ENCODE measurements at places on chromosomes 16 and 17.

GRCh38 chr16:54568906-54569807 lies 282.6 kb upstream of the IRX3 start:
- no peak for DNase-seq

- DNase-seq: no peak
Measured at GRCh38 chr16:68528233-68528632, 10.9 kb upstream of the ZFP90 start.

DNA sequence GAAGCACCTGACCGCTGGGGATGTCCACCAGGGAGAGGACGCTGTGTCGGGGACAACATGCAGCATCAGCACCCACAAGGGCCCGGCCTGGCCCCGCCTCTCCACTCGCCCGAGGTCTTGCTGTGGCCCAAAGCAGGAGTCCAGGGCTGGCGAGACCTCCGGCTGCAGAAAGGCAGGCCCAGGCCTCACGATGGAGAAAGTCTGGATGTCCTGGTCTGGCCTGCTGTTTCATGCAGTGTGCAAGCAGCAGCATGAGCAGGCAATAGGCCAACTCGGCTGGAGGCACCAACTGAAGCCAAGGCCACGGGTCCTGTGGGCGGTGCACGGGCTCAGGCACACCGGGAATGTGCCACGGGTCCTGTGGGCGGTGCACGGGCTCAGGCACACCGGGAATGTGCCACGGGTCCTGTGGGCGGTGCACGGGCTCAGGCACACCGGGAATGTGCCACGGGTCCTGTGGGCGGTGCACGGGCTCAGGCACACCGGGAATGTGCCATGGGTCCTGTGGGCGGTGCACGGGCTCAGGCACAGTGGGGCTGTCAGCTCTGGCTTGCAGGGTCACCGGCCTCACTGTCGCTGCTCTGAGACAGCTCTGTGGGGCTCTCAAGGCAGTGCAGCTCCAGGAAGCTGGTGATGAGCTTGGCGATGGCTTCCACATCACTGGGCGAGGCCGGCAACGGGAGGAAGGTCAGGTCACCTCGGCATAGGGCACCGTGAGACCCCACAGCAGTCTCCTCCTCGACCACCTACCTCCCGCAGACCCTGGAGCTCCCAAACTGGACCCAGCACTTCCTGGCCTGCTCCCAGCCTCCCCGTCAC lies 6.9 kb downstream of the CYBC1 start:
- DNase-seq: no peak

- DNase-seq: peak; percentile 91
Measured at GRCh38 chr17:75784473-75785015, at the start of gene UNK. Gene UNK (plus strand): TSS chr17:75784806. CDS start chr17:75784881, 75 bp downstream.

DNA sequence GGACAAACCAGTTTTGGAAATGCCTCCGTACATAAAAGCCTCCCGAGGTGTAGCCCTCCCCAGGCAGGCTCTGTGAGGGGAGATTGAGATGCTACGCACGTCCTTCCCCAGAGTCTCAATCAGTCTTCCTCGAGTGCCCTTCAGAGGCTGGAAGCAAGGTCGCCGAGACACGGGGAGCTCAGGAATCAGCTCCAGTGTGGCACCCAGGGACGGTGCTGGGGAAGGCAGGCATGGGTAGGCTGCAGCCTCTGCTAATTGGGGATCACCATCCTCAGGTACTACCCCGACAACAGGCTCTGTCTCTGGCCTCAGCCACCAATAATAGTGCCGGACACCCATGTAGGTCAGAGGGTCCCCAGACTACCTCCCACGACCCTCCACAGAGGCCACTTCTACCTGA lies 28.1 kb upstream of the GSG1L start:
- DNase-seq: no peak

GRCh38 chr16:2516391-2517240 lies 2.9 kb downstream of the ATP6V0C start:
- no peak for DNase-seq

DNA sequence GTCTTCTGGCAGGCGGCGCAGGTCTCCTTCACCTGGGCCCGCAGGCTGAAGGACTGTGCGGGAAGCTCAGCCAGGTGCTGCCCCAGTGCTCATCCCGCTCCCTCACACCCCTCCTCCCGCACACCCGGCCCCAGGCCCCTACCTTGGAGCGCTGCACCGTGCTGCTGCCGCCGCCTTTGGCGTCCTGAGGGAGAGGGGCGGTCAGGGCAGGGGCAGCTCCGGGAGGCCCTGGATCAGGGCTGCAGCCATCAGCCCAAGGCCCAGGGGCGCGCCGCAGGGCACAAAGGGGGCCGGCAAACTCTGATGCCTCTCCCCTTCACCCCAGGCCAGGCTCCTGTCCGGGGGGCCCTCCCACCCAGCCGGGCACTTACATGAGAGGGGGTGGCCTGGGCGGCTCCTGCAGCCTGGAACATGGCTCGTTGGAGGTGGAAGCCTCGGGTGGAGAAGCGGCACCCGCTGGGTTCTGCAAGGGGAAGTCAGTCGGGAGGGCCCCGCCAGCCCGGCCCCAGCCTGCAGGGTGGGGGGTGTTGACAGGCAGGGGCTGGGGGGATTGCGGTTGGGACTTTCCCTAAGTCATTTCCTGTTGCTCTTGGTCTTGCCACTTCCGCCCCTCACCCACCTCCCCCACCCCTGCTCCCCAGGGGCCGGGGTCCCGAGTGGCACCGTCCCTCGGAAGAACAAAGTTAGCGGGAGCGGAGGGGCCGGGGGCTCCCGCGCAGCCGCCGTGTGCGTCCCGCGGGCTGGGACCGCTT lies 863 bp downstream of the LIMD2 start:
- DNase-seq: peak; percentile 74

DNA sequence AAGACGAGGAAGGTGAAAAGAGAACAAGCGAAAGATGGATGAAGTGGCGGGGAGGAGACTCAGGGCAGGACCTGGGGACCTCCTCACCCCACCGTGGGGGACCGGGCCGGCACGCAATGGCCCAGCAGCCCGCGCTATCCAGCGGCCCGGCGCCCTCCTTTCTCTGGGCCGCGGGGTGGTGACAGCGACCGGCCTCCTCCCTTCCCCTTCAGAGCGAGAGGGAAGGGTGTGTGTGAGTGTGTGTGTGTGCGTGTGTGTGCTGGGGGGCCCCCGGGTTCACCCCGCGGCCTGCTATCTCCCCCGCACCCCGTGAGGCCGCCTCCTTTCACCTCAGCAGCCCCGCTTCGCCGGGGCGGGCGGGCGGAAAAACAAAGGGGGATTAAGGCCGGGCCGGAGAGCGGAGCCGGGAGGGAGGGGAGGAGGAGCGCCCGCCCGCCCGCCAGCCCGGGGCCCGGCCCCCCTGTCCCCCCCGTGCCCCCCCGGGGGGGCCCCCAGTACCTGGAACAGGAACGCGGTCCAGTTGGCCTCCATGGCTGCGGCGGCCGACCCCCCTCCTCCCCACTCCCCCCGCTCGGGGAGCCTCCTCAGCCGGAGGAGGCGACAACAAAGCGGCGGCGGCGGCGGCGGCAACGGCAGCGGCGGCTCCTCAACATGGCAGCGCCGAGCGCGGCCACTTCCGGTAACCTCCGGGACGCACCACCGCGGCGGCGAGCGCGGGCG lies at the start of gene VEZF1:
VEZF1 (minus strand) TSS at position 674 of the 720 bp plus-strand sequence; CDS start at position 531, 143 bp downstream.
- DNase-seq: peak; percentile 73

GRCh38 chr17:57557416-57557815 lies 187.7 kb downstream of the CCDC182 start:
- DNase-seq: no peak

GRCh38 chr17:74605361-74605760 lies 13.3 kb upstream of the CD300LD start:
- DNase-seq: no peak

DNA sequence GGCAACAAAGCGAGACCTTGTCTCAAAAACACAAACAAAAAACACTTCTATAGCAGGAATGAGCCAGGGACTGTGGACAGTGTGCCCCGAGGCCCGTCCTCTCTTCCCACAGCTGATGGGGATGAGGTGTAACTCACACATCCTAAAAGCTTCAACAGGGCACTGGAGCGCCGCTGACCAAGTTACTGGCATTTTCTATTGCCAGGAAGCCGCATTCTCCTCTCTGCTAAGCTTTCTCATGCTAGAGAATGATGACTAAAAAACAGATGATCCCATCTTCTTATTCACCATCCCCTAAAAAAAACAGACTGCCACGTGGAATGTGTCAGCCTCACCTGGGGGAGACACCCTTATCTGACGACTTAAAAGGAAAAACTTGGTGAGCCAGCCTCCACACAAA lies 16.3 kb downstream of the CARHSP1 start:
- DNase-seq: no peak

Measured in stimulated activated CD8-positive, alpha-beta memory T cell treated with anti-CD3 and anti-CD28 coated beads, Interleukin-15, amount 100 ng/mL, for 48 hours (primary cell).